GM13977 (cell line): ENCODE measurements at places on chromosomes 5 and 9.

DNA sequence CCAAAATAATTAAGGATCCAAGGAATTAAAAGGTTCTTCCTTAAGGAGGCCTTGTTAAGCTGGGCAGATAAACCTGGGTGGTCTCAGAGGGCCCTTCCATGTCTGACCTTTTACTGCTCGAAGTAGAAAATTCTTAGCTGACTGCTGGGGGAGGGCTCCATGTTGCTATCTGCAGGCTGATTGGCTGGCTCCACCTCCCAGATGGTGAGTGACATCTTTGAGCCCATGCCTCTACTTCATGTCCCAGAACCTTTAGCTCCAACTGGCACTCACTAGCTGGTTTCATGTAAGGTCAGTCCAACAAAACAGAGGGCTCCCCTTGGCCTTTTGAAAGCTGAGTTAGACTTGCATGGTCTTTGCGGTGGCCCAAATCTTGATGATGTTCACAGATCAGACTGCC is 188.2 kb downstream of the PAX5 start:
- DNase-seq: no peak

GRCh38 chr5:137122558-137122957 is 376.6 kb downstream of the SPOCK1 start:
- no peak for DNase-seq

DNA sequence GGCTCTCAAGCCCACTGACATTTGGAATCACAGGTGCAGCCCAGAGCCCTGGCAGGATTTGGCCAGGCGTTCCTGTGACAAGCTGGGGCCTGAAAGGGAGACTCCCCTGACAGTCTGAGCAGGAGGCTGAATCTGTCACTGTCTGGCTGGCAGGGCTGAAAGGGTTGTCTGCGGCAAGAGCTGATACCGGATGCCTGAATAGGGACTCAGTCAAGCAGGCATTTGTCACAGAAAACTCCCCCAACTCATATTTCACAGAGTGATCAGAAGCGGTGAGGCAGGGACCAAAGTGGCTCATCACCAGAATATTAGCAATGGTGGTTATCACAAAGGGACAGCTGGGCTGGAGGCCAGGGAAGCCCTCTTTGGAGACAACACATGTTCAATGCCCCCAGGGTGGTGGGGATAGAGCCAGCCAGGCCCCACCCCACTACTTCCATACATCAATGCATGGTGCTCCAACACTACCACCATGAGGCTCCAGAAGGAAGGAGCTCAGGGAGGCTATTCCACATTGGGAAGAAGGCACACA is 295.5 kb downstream of the DTWD2 start:
- no peak for DNase-seq

DNA sequence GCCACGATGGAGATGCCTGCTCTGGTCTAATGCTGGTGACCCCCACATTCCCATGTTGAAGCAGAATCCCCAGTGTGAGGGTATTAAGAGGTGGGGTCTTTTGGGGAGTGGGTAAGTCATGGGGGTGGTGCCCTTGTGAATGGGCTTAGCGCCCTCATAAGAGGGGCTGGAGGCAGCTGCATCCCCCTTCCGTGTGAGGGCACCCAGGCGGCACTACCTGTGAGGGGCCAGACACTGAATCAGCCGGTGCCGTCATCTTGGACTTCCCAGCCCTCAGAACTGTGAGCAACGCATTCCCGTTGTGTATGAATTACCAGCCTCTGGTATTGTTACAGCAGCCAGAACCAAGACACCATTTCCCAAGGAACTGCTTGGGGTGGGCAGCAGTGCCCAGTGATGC is 27.0 kb upstream of the RNF130 start:
- DNase-seq: no peak

- peak; percentile 12 for DNase-seq
These were observed 126.4 kb downstream of the SLF1 start for GRCh38 chr5:94744906-94745305.

DNA sequence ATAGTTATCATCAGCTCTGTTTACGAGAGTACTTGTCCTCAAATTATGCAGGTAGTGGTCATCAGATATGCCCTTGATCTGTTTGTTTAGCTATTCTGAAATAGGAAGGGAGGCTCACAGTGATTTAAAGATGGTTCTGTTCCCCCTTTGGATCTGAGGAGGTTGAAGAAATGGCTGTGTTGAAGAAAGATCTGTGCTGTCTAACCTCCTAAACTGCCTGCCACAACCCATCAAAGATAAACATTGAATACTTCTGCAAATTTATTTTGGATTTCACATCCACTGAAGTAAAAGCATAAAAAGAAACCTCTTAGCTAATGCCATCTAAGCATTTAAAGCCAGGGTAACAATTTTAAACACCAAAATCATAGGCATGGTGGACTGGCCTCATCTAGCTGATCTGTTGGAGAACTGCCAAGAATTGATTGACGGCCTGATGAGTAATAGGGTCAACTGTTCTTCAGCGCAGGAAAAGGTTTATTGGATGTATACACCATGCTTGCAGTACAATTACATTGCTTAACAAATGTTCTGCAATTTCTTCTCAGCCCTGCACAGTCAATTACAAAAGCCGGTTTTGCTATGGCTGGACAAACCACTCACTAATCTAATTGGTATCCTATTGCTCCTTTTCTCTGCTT is 97.6 kb downstream of the SEMA6A start:
- DNase-seq: no peak

DNA sequence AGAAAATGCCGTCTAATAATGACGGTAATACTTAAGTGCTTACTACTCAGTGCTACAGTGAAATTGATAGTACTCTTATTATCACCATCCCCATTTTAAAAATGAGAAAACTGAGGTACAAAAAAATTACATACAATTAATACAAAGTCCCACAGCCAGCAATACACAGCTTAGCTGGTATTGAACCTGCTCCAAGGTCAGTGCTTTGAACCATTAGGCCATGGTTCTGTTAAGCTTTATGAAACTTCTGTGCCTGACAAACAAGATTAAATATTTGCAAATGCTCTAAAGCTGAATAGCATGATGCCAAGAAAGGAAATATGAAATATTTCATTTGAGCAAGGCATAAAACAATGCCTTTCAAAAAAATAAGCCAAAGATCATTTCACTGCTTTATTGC is 357.2 kb downstream of the ARRDC3 start:
- DNase-seq: no peak

DNA sequence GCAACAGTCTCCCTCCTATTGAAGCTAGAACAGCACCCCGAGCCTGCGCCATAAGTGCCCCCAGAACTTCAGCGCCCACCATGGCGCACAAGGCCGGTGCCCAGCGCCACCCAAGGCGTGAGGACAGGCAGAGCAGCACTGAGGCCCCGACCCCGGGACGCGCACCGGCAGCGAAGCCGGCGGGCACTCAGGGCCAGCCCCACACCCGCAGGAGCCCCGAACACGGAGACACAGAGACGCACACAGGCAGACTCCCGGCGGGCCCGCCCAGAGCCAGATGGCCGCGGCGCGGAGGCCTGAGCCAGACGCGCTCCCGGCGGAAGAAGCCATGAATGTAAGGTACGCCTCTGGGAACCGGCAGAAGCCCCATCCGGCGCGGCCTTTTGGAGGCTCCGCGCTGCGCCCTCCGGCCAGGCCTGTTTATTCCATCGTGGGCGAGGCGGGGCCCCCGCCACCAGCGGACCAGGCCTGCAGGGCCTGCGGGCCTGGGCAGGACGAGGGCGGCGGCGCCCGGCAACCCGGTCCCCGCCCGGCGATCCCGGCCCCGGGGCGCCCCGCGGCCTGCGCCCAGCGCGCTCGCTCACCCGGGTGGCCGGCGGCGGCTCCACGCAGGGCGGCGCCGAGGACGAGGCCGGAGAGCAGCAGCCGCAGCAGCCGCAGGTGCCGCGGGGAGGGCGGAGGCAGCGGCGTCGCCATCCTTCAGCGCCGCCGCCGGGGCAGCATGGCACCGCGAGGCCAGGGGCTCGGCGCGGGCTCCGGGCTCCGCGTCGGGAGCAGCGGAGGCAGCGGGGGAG is 486 bp downstream of the NPDC1 start:
- no peak for DNase-seq

DNA sequence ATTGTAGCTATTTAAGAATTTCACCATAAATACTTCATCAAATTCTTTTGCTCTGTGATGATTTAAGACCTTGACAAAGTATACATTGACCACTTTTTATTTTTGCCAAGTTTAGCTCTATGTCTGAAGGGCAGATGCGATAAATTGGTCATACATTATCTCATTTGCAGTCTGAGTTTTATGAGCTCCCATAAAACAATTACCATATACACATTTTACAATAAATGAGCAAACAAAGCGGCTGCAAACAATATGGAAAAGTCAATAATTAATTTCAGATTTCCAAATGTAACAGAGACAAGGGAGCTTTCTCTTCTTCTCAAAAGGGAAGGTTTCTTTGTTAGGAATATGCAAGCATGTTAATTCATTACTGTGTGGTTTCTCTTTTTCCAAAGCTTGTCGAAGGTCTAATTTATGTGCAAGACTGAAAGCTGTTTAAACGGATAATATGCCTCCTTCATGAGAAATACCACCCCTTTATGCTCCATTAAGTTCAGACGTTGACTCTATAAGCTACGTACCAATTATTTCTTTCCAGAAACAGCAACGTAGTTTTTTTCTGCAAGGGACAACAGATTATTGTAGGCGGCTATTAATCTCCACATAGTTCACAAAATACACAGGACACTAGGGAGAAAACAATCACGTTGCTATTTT is 7.0 kb upstream of the IZUMO3 start:
- DNase-seq: no peak

DNA sequence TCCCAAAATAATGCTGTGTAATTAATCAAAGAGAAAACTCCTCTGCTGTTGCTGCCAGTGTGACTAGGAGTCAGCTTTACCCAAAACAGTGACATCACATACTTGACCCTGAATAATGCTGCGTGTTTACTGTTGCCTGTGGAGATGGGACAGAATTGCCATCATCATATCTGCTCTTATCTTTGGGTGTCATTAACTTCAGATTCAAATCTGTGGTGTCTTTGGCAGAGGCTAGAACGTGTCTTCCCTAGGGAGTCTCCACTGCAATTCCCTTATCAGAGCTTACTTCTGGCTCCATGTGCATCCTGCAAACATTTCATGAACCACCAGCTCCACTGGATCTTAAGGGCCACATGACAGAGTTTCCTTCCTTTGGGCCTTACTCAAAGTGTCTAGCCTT is 88.9 kb upstream of the MRPS30 start:
- no peak for DNase-seq

DNA sequence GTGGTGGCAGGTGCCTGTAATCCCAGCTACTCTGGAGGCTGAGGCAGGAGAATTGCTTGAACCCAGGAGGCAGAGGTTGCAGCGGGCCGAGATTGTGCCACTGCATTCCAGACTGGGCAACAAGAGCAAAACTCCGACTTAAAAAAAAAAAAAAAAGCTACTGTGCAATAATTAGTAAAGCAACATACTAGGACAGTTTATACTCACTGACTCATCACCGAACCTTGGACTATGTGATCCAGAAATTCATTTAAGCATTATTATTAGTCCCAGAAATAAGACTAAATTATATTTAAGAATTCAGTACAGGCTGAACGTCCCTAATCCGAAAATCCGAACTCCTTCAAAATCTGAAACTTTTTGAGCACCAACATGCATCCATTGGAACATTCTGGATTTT is 37.8 kb downstream of the GOLPH3 start:
- DNase-seq: no peak

DNA sequence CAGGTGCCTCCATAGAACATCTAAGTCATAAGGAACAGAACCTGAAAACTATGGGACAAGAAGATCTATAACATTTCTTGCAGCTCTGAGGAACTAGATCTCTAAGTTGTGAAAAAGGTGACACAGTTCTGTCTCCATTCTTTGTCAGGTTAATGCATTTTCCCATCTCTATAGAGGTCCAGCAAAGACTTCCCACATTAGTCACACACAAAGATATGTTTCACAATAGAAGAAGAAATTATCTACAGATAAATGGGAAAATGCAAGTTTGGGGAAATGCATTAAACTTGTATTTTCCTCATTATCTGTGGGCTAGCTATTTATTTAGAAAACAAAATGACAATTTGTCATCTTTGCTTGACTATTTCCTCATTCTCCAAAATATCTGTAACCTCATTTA is 458.6 kb upstream of the PAPPA start:
- DNase-seq: no peak

DNA sequence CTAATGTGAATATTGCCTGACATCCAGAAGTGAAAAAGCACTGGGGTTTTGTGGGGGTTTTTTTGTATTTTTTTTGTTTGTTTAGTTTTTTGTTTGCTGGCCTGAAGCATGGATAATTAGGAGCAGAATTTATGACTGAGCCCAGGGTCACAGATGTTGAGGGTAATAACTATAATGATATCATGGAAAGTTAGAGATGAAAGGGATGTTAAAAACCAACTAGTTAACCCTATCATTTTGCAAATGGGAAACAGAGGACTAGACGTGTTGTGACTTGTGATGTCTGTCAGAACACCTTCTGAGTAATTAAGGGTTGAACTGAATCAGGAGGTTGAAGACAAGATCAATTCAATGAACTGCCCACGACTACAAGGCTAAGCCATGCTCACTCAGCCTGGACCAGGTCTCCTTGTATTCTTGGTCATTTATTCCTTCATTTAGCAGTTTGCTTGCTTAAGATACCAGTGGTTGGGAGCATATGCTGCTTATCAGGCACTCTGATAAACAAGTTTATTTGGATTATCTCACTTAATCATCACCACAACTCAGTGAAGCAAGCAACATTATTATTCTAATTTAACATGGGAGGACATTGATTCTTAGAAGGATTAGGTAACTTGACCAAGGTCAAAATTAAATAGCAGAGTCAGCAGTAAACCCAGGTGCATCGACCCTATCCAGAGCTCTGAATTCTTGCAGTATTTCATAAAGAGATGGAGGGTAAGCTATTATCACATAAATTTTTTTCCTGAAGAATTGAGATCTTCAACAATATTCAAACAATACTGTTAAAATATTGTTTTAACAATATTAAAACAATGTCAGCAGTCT is 75.7 kb upstream of the PIK3R1 start:
- no peak for DNase-seq

DNA sequence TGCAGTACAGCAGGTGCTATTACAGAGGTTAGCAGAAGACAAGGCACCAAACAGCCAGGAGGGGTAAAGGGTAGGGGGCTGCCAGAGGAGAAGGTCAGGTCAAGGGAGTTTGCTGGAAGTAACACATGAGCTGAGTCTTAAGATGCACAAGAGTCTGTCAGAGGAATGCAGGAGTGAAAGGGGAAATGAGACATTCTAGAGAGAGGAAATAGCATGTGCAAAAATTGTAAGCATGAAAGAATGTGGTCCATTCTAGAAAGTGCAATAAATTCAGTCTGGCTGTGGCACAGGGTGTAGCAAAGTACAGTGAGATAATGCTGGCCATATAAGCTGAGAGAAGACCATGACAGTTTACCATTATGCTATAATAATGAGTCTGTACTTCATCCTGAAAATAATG is 6.6 kb downstream of the GOLGA1 start:
- DNase-seq: no peak
